ENCODE measurements at places on chromosomes 2 and 18.

GRCh38 chr2:29921560-29921915, at the start of gene ALK:
Gene ALK, minus strand, starts transcription at chr2:29921586. Its CDS starts 927 bp downstream, at chr2:29920659.
- peak; percentile 58 for DNase-seq

DNA sequence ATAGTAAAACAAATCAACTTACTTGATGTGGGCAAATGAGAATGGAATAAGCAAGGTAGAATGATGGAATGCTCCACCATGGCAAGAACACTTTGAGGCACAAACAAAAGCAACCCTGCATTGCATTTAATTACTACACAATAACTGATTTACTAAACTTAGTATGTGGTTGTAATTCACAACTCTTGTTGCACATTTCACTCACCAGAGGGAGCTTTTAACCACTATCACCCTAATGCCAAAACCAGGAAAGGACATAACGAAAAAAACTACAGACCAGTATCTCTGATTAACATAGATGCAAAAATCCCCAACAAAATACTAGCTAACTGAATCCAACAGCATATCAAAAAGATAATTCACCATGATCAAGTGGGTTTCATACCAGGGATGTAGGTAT, 659.8 kb downstream of the CPS1 start:
- no peak for DNase-seq

DNA sequence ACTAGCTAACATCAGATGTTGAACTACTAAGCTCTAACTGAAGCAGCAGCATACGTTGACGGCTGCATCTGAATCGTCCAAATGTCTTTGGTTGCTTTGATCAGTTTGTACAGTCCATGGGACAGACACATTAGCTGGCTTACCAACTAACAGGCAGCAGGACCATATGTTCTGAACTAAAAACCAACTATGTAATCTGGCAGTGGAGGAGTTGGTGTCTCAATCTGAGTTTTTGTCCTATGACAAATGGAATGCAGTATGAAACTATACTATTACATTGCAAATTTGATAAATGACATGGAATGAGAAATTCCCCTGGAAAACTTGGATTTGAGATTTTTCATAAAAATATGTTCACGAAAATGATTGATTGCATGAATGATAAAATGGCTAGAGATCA, 79.5 kb downstream of the EPHA4 start:
- no peak for DNase-seq

DNA sequence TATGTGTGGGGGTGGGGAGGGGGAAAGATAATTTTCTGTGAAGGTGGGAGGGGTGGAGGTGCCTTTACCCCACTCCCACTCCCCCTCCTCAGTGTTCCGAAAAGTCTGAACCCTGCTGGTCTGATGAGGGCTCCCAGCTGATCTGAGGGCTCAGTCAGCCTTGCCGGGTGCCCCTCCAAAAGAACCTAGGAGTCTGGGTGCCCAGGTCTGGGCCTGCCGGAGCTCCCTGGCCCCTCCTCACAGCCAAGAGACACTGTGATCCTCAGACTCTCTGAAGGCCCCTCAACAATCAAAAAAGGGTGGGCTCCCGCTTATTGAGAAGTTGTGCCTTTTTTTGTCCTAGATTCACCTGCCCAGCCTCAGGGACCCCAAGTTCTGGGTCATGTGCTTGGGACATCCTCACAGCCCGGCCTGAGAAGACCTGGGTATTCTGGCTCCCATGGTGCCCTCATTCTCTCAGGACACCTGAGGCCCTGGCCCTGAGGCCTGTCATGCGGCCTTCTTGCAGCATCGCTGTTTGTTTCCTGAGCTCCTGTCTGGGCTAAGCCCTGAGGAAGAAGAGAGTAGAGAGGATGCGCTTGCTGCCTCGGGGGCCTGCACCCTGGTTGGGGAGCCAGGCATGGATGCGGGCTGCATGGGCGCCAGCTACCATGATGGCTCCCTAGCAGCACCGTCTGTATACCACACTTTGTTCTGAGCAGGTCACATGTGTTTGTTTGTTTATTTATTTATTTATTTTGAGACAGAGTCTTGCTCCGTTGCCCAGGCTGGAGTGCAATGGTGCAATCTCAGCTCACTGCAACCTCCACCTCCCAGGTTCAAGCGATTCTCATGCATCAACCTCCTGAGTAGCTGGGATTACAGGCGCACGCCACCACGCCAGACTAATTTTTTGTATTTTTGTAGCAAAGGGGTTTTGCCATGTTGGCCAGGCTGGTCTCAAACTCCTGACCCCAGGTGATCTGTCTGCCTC, 44.0 kb downstream of the SDC1 start:
- DNase-seq = no peak

- DNase-seq = no peak
Observed at GRCh38 chr2:42904576-42904876, 112.1 kb upstream of the HAAO start.
